ENCODE measurements at places on chromosomes 4 and X.
A peak's percentile ranks its signal among the peaks of the same experiment; 100 is the strongest.

DNA sequence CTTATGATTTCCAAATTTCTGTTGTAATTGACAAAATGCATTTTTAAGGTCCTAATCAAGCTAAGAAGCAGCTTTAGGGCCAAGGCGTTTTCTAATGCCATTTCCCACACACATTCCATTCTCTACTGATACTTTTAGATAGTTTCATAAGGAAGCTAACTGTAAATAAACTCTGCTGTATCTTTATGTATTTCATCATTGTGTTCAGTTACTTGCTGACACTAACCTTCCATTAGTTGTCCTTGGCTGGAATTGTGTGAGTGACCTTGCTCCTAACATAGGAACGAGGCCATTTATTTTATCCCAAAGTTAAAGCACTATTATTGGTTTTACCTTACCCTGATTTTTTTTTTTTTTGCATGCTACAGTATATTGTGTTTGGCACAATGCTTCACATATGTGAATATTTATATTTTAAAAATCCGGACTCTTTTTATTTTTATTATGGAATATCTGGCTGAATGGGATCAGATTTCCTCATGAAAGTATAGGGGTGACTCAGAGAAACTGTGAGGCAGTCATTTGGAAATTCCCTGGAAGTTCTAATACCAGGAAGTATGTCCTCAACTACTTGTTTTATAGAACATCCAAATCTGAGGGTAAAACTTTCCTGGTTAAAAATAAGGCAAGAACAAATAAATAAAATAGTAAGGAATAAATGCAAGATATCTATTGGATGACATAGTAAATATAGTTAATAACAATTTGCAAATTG, 62.7 kb upstream of the SORBS2 start:
- no peak for DNase-seq

GRCh38 chr4:113575401-113575800, 186.1 kb downstream of the CAMK2D start:
- no peak for DNase-seq

DNA sequence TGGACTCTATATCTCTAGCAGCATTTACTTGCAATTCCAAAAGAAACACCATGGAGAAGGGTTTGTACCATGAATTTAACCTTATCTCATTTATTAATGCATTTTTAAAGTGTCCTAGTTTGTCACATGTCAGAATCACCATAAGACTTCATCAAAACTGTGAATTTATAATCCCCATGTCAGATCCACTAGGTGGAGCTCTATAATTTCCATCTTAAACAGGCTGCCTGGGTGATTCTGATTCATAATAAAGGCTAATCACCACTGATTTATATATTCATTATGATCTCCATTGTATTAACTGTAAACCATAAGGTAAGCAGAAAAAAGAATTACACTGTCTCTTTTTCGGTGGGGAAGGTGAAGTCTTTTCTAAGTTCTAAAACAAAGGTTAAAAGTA, 4.0 kb downstream of the TCEAL2 start:
- no peak for DNase-seq

DNA sequence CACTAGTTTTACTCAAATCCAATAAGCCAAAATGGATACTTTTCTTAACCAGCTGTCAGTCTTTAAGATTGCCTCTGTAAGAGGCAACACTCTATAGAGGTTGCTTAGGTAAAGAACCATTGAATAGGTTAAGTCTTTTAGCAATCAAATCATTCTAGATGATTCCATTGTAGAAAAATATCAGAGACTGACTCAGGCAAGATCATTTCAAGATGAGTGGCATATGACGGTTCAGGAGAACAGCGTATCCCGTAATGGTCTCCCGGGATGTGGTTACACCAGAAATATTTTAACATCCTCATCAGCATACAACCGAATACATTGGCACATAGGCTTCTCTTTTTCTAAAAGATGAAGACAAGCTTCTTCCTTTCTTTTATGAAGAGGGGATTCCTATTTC, 641.7 kb upstream of the AGA start:
- no peak for DNase-seq

DNA sequence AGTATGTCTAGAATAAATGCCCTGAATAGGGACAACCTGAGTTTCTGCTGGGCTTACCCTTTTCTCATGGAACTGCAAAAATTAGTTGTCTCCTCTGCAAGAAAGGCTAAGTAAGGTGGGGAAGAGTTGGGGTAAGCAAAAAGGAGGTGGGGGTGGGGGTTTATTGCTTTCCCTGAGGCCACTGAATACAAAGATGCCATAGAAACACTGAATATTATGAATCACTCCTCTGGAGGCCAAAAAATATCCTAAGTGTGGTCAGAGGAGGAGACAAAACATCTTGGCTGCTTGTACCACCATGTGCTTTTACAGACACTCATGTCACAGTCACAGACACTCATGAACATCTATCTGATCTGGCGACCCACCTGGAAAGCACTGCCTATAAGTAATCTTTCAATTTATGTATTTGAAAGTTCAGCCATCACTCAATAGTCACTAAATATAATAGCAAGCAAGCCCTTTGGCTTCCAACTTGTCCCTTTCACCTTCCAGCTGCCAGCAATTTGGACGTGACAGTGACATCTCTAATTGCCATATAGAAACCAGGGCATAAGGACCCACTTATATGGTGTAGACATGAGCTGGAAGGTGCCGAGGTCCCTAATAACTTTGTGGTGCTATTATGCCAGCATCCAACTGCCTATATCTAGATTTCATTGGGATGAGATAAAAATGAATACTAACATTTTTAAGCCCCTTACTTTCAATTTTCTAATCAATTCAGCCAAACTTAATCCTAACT, 122.7 kb upstream of the CBR4 start:
- DNase-seq = no peak

- no peak for DNase-seq
These were observed 11.0 kb upstream of the C4orf50 start for GRCh38 chr4:6029254-6029653.

DNA sequence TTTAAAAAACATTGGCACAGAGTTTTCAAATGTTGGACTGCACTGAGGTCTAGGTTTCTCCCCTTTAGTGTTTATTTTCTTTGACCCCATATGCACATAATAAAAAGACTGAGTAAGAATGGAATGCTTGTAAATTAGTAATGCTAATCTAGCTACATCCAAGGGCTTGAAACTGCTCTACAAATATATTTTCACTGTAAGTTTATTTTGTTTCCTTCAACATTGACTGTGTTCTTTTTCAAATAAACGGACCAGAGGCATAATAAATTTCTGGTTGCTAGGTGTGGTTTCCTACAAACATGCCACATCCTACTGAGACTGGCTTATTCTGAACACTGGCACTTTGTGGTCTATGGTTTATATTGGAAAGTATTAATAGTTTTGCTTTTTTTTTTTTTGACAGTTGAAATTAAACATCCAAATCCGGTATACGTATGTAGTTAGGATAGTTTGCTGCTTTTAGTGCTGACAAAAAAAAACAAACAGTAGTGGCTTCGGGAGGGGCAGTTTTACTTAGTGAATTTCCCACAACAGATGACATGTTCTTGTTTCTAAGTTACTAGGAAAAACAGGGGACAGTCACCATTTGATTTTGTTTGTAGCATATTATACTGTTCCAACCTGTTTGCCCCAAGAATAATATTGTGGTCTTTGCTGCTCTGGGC, 13.2 kb downstream of the CA5B start:
- peak; percentile 77 for DNase-seq

DNA sequence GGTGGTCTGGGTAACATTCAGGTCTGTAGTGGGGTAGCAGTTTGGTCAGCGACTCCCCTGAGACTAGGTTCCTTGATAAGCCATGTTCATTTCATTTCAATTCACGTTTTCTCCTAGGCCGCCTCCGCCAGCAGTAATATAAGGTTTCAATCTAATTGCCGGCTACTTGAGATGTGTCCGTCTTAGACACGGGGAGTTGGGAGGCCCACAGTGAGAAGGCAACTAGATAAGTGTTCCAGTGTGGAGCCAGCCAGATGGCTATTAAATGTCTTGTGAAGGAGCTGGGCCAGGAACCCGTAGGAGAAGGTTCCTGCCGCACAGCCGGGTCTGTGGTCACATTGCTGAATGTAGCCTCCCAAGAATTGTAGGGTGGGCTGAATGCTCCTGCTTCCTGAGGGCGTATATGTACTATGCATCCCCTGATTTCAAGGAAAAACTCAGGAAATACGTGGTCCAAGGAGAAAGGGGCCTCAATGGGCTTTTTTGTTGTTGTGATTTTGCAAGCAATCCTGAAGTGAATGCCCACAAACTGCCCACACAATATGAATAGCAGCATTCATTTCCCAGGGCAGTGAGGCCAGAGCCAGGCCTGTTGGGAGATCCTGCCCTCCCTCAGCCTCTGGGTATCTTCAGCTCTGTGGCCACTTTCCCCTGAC, 220.6 kb upstream of the RPL34 start:
- no peak for DNase-seq

DNA sequence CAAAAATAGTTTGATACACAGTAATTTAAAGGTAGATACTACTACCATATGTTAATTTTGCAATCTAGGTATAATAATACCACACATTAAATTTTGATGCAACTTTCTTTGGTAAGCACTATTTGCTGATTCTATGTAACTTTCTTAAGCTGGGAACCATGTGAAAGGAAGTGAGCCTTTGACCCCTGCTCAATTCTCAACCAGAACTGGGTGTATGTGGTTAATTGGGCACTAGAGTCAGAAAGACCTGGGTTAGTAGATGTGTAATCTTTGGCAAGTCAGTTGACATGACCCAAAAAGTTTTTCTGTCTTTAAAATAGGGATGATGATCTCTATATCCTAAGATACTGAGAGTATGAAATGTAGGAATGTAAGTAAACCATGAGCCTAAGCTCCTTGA, 22.4 kb downstream of the TLR2 start:
- no peak for DNase-seq

- DNase-seq = no peak
These were observed 176.4 kb downstream of the IL13RA2 start for GRCh38 chrX:114841051-114841450.

GRCh38 chr4:98446499-98447375, 185.6 kb downstream of the RAP1GDS1 start:
- peak; percentile 64 for DNase-seq

DNA sequence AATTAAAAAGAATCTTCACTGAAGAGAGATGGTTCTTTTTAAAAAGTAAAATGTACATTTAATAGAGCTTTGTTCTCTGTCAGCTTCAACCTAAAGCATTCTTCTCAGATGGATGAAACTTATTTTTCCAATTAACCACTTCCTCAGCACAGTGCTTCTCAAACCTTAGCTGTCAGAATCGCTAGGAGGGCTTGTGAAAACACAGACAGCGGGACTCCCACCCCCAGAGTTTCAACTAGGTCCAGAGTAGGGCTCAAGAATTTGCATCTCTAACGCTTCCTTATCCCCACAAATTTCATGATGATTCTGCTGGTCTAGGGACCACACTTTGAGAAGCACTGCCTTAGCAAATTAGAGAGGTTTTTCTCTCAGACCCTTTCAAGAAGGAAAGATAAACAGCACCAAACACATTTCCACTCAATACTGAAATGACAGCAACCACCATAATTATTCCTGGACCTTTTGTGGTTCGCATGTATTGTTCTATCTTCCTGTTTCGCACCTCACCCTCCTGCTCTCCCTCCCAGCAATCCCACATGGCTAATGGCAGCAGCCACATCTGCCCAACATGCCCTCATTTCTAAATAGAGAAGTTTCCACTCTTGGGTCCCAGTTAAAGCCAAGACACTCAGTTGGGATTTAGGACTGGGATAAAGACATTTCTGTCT, 73.2 kb downstream of the ZNF827 start:
- DNase-seq = no peak

DNA sequence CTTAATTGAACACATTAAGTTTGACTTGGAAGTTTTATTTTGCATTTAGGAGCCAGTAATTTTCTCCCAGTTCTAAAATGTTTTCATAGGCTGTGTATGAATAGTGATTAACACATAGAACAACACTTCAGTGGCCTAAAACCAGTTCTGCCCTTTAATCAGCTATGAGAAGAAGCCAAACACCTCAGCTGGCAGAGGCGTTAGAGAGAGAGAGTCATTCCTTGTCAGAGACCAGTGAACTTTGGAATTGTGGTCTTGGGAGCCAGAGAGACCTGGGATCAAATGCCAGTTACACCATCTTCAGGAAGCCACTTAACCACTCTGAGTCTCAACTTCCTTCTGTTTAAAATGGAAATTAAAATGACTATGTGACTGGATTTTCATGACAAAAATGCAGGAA, 39.3 kb upstream of the PRPS2 start:
- no peak for DNase-seq

DNA sequence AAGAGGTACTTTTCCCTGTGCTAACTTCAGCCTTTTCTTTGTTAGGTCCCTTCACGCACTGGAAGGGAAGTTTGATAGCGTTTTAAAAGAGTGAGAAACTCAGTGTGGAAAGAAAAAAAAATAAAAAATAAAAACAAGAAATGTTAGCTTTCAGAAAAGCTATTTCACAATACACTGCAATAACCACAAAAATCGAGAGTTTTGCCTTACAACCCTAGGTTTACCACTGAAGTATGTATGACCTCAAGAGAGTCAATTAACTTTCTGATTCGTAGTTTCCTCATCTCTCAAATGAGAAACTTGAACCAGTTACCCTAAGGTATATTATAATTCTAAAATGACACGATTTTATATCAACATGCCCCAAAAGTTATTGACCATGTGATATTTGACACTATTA, 93.9 kb upstream of the JADE1 start:
- DNase-seq = no peak

DNA sequence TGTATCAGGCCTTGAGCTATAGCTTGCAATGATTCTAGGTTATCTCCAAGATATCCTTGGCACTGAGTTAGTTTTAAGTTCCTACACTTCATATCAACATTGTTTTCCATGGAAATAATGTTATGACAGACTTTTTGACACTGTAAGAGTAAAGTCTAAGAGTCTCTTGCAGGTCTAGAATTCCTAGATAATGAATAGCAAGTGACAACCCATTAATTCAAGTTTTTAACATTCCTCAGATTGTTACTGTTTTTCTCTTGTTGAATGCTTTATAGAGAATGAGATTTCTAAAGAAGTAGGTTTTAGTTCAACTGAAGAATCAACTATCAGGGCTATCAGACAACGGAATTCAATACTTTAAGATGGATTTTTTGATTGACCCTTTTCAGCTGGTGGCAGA, 276.1 kb downstream of the PPP3CA start:
- no peak for DNase-seq

- DNase-seq = no peak
These were observed 48.6 kb downstream of the PLS3 start for GRCh38 chrX:115609621-115610020.

GRCh38 chrX:22268706-22269105, 4.0 kb upstream of the CBLL2 start:
- DNase-seq = no peak

GRCh38 chrX:106963111-106963510, 36.9 kb downstream of the MORC4 start:
- DNase-seq = no peak

DNA sequence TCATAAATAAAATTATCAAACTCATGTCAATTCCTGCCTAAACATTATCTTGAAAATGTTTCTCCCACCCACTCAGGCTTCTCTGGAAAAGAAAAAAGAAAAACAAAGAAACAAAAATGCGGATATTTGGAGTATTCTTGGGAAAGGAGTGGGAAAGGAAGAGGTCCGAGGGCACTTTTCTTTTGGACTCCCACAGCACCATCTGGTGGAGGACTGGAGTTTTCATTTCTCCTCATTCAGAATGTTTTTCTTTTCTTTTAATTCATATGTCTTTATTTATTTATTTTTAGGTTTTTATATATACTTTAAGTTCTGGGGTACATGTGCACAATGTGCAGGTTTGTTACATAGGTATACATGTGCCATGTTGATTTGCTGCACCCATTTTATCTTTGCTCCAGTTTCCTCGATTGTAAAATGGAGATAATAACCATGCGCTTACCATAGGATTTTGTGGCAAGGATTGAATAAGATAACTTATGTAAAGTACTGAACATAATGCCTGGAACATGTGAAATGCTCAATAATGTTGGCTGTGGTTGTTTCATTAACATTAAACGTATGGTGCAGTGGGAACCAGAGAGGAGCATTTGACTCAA, 8.0 kb upstream of the KCNE5 start:
- no peak for DNase-seq

Measured in CD4-positive, alpha-beta T cell treated with Interleukin-15 for 4 hours (primary cell).